ENCODE measurements at places on chromosomes 3 and 15.

GRCh38 chr3:107942244-107942643 is 148.6 kb downstream of the CD47 start:
- DNase-seq = no peak

- no peak for DNase-seq
Measured at GRCh38 chr15:61084944-61085367, 144.1 kb downstream of the RORA start.

DNA sequence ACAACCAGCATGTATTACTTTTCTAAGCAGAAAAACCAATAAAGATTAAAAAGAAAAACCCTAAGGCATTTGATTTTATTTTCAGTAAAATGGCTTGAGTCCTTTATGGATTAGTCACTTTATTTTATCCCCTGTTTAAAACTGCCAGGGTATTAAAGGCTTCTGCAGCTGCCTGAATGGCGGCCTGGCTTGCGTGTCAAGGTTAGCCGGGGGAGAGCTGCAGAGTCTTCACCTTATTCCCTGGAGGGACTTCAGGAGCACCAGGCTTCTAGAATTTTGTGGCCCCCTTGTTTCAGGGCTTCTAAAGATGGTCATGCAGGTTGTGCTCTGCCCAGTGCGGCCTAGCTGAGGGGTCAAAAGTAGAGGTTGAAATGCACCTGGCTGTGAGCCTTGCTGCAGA is 58.0 kb upstream of the ICE2 start:
- no peak for DNase-seq

DNA sequence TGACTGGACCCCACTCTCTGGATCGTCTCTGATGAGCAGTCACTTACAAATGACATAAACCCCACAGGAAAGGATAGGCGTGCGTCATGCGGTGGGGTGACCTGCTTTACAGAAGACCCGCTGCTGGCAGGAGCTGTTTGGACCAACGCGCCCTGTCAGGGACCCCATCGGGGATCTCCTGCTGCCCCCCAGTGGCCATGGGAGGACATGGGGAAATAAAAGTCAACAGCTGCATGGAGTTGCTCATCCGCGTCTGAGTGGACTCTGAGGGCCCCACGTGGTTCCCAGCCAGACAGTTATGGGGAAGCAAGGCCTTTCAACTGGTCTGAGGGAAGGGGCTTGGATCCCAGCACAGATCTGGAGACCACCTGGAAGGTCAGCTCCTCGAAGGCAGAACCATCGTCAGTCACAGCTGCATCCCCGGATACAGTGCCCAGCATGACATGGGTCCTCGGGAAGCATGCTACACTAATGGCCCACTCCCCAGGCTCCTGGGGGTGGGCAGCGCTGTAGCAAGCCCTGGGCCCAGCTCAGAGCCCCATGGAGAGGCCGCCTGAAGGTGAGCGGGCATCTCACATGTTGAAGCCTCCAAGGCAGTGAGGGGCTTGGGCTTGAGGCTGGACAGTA is 32.1 kb downstream of the PTH1R start:
- peak; percentile 58 for DNase-seq

DNA sequence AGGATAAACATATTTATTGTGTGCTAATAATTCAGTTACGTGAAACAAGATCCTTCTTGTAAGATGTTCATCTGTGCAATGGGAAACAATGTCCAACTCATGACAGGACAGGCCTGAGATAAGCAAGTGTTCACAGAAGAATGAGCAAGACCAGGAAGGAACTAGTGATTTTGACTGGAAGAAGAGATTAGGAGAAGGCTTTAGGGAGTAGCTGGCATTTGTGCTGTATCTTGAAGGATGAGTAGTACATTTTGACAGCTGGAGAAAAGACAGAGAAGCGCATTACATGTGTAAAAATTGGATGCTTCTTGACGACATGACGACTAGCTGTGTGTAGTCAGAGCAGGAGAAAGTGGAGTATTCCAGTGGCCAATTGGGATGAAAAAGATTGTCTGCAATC is 48.4 kb downstream of the GBE1 start:
- no peak for DNase-seq

Measured in fibroblast of skin of left biceps (primary cell).